ENCODE measurements at places on chromosomes 1 and 21.
A peak's percentile ranks its signal among the peaks of the same experiment; 100 is the strongest.

- DNase-seq: no peak
Measured at GRCh38 chr1:114144016-114144415, 9.7 kb downstream of the SYT6 start.

- DNase-seq: no peak
Measured at GRCh38 chr1:192086644-192087043, 71.6 kb upstream of the RGS18 start.

- no peak for DNase-seq
Measured at GRCh38 chr1:93662481-93663207, 19.0 kb downstream of the BCAR3 start.

DNA sequence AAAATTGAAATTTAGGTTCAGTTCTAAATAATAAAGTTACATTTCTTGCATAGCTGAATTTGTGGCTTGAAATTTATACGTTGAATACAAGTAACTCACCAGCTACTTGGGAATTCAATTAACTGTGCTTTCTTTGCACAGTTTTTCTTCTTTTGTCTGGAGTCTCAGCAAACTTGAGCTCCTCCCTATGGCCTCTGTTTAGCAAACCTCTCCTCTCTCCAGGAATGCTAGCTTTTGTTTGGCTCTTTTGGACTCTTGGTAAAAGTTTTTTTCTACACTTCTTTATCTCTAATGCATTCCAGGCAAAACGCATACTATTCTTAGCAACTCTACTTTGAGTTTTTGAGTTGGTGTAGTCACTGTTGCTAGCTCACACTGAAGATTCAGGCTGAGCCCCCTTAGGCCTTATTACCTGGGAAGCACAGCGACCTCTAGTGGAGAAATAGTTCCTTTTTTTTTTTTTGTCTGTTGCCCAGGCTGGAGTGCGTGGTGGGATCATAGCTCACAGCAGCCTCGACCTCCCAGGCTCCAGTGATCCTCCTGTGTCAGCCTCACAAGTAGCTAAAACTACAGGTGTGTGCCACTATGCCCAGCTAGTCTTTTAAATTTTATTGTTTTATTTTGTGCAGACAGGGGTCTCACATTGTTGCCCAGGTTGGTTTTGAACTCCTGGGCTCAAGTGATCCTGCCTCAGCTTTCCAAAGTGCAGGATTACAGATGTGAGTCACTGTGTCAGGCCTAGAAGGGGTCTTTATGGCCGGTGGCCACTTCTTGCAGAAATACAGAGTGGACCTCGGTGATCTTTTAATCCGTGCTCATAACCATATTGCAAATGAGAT lies 61.7 kb downstream of the CASQ2 start:
- DNase-seq: no peak

DNA sequence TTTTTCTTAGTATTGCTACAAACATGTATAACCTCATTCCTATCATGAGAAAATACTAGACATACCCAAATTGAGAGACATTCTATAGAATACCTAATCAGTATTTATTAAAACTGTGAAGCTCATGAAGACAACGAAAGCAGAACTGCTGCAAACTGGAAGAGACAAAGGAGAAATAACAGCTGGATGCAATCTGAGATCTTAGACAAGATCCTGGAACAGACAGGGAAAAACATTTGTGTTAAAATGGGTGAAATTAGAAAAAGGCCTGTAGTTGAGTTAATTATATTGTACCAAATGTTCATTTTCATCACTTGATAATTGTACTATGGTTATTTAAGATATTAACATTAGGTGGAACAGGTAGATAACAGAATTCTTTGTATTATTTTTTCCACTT lies 392.0 kb downstream of the PLPP3 start:
- no peak for DNase-seq

DNA sequence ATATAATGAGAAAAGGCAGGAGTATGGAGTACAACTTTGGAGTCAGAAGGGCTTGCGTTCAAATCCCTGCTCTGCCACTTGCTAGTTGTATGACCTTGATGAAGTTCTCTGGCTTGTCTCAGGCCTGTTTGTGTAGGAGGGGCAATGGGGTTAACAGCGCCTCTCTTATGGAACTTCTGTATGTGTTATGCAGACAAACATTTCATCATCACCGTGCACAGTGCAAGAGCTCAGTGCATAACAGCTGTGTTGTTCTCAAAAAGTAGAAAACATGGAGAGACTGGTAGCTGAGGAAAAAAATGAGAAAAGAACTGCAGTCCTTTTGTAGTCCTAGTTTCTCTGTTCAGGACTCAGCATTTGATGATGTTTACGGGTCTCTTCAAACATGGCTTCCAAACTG lies 10.4 kb upstream of the ZNF648 start:
- DNase-seq: no peak

- DNase-seq: no peak
Measured at GRCh38 chr1:232218955-232219865, 410.7 kb downstream of the SIPA1L2 start.

DNA sequence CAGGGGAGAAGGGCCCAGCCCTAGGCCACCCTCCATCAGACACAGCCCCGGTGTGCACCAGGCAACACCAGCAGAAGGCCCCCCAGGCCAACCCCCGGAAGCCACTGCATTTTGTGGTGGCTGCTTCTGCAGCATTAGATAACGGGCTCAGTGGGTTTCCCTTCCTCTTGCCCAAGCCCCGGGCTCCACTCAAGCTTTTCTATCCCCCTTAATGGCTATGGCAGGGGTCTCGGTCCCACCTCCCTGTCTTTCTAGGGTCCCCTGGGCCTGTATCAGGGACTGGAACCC lies 18.9 kb downstream of the C1orf174 start:
- DNase-seq: no peak

DNA sequence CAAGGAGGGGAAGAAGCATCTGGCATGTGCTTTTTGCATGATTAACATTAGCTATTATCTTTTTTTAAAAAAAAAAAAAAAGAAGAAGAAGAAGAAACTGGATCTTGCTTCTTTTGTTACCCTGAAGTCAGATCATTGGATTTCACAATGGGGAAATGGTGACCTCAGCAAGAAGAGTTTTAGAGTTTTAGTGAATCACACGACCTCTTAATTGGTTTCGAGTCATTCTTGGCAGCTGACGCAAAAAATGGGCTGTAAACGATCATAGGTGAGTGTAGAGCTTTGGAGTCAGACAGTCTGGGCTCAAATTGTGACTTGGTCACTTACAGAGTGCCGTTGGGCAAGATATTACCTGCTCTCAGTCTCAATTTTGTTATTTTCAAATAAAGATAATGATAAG lies 33.3 kb upstream of the PGBD5 start:
- DNase-seq: no peak

GRCh38 chr1:156700736-156701531 lies 4.4 kb downstream of the CRABP2 start:
- DNase-seq: no peak

- DNase-seq: no peak
Measured at GRCh38 chr1:54337034-54337433, 69.2 kb downstream of the SSBP3 start.

DNA sequence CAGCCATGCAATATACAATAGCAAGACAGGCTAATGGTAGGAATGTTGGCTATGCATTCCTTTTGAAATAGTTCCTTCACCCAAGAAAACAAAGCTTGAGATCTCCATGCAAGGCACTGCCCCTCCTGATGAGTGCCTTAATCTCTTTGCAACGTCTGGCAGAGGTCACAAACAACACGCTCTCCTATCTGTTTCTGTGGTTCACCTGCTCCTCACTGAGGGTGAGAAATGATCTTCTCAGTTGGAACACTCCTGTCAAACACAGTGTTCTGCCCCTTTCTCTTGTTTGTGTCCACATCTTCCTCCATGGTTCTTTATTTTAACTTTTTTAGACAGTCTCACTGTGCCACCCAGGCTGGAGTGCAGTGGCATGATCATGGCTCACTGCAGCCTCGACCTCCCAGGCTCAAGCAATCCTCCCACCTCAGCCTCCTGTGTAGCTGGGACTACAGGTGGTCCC lies 21.2 kb upstream of the XPR1 start:
- DNase-seq: no peak

GRCh38 chr21:42858185-42858847 lies 21.0 kb downstream of the WDR4 start:
- no peak for DNase-seq

DNA sequence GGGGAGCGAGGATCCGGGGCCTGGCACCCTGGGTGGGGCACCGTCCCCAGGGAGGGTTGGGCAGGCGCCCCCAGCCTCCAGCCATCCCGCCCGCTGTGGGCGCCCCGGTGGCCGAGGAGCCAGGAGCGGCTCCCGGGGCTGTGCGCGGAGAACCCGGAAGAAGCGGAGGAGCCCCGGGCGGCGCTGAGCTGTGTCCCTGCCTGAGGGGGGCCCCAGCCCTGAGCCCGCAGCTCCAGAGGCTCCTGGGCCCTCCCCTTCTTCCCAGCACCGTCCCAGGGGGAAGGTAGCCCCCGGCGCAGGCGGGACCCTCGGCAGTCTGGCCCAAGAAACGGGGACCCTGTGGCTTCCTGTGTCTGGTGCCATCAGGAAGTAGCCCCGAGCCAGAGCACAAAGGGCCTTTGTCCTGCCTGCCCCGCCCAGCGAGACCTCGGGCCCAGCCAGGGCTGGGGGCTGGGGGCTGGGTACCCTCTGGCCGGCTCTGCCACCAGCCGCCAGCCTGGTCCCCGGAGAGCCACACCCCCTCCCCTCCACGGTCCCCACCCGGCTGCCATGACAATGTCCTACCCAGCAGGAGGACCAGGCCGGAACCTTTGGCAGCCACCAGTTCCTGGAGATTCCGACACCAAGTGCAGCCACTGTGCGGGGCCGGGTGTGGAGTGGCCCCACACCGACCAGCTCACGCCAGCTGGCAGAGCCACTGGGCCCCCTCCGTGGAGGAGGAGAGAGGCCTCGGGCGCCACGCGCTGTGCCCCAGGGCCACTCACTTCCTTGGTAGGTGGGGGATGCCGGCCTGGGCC lies 15.6 kb upstream of the TTLL10 start:
- DNase-seq: peak; percentile 56

GRCh38 chr1:68149110-68149798 lies 83.1 kb downstream of the WLS start:
- no peak for DNase-seq

DNA sequence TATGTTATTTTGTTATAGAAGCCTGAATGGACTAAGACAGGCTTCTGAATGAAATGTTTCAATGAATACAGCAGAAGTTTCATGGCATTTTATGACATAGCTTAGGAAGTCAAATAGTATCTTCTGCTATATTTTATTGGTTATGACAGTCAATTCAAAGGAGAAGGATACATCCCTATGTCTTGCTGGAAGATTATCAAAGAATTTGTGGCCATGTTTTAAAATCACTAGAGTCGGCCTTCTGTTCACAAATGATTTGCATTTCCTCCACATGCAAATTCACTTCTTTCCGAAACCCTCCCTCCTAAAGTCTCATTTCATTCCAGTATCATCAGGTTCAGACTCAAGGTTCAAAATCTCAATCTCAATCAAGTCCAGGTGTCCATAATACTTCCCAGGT lies 679.2 kb upstream of the ADAMTS5 start:
- DNase-seq: no peak

DNA sequence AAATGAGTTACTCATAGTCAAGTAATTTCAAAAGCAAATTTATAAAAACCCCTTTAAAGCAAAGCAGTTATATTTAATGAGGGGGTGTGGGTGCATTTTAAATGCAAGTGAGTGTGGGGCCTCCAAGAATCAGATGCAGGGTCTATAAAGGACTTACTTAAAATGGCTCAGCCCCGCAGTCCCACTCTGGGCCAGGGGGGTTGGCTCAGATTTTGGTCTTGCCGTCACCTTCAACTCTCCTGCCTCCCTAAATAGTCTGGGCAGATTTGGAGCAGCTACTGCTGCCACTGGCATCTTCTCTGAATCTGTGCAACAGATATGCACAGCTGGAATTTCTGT lies 16.2 kb downstream of the AMPD2 start:
- no peak for DNase-seq

- DNase-seq: no peak
Measured at GRCh38 chr1:180934563-180934962, 21.9 kb downstream of the KIAA1614 start.

- DNase-seq: no peak
Measured at GRCh38 chr1:119266858-119267257, 101.7 kb upstream of the HAO2 start.

DNA sequence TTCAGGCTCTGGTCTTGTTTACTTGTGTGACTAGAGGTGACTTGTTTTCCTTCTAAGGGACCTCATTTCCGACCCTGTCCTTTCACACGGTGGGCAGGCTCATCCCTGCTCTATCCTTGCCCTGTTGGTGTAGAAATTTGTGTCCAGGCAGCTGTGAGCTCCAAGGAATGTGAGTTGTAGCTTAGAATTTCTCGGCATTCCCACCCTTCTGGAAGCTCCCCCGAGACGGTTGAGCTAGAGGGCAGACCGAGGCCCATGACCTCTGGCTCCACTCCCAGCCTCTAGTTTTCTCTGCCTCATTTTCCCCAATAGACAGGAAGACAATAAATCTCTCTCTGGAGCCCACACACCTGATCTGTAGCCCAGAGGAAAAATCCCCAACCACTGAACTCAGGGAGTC lies 100.9 kb downstream of the NAV1 start:
- no peak for DNase-seq

DNA sequence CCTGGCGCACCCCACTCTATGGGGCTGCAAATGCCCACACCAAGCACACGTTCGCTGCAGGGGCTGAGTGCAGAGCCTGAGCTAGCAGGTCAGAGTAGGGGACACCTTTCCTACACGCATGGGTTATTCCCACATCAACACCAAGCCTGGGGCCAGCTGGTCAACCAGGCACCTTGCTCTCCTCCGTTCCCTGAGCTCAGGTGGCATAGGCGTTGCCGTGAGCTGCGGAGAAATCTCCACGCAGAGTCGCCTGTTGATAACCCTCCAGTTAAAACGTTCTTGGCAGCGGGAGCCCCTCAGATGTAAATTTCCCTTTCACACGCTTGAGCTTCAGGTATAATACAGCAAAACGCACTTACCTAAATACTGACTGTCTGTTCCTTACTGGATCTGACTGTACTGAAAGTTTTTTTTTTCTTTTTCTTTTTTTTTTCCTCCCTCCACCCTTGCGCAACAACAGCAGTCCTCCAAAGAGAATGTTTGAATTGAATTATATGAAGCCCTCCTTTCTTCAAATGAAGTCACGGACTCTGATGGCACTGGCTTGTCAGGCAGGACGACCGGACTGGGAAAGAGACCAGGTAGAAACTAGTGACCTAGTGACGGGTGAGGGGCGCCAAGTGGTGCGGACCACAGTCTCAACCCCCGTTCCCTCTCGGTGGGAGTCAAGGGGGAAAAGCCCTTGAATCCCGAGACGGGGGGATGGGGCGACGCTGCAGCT lies 2.1 kb downstream of the BRINP3 start:
- DNase-seq: no peak

Data from CD8-positive, alpha-beta memory T cell (primary cell).